ENCODE measurements at places on chromosomes 6 and 20.

- DNase-seq = no peak
Observed at GRCh38 chr6:25181923-25182322, 97.3 kb upstream of the CARMIL1 start.

GRCh38 chr6:9494864-9495263 is 920.0 kb downstream of the TFAP2A start:
- no peak for DNase-seq

- no peak for DNase-seq
Observed at GRCh38 chr6:132456700-132457143, 55.4 kb upstream of the MOXD1 start.

GRCh38 chr6:69044534-69044933 is 409.5 kb downstream of the ADGRB3 start:
- no peak for DNase-seq

DNA sequence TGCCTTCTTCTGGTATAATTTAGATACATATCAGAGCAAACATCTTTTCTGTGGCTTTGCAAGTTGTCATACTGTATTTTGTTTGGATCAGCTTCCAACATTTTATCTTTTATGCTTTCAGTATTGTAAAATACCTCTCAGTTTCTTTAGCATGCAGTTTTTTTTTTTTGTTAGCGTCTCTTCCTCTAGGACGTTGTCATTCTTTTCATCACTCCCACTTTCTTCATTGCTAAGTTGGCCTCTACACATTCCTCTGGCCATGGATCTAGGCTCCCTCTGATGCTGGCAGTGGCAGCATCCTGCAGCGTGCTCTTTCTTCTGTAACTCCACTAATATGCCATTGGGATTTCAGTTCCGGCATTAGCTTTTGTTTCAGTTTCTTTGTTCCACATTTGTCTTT is 21.7 kb downstream of the RPRD1B start:
- DNase-seq = no peak

DNA sequence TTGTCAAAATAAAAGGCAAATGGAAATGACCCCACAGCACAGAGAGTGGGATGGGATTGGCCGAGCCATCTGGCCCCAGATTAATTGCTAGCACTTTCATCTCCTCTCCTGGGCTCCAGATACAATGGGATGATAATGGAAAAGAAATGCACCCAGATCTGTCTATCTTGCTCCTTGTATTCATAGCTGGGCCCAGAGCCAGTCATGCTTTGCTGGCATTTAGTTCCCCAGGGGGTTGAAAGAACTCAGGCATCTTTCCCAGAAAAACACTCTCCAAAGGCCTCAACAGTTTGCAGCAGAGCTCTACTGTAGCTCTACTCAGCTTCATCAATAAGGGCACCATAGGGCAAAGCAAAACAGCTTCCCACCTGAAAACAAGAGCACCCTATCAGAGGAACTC is 116.0 kb upstream of the FOXA2 start:
- DNase-seq = no peak

DNA sequence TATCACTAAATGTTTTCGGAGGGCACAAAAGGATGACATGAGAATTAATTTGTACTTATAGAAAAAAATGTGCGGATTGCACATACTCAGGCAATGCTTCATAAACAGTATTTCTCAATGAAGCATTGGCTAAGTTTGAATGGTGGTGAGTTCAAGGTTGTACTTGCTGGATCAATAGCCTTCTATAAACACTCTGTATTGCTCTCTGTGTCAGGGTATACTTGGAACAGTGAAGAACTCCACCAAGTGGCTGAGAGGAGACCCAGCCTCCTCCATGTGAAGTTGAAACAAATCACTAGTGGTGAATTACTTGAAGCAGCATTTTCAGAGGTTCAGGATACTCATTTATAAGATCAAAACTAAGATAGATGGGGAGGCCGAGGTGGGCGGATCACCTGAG is 360.6 kb downstream of the RIMS1 start:
- DNase-seq = no peak

DNA sequence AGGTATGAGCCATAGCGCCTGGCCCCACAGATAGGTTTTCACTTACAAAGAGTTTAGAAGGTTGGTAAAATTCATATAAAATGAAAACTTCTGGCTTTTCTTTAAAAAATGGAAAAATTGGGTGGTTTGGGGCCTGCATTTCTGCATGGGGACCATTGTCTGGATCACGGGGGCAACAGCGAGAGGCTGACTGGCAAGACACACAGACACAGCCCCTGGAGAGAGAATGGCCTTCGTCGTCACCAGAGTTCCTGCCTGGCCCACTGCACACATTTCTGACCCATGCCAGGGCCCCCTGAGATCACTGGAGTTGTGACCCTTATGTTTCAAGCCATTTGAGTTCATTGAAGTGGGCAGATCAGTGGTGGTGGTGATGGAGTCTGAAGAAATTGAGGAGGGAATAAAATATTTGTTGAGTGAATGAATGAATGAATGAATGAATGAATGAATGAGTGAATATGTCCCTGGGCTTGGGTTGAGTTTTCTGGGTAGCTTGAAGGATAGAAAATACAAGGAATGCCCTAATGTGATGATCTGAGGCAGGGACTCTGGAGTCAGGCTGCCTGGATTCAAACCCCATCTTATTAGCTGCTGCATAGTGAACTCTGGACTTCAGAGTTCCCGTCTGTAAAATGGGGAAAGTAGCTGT is 173.8 kb downstream of the ZFP64 start:
- DNase-seq = no peak

DNA sequence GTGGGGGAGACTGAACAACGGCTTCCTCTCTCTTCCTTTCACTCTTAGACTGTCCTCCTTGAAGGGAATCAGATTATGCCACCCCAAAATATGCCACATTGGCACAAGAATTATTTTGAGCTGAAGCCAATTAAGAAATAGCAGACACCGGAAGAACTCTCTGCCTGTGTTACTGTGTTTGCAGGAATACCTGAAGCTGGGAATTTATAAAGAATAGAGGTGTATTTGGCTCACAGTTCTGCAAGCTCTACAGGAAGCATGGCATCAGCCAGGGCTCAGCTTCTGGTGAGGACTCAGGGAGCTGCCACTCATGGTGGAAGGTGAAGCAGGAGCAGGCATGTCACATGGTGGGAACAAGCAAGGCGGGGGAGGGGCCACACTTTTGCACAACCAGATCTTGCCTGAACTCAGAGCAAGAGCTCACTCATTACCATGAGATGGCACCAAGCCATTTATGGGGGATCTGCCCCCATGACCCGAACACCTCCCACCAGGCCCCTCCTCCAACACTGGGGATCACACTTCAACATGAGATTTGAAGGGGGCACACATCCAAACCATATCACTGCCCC is 46.0 kb downstream of the PCNA start:
- no peak for DNase-seq

- DNase-seq = no peak
Observed at GRCh38 chr6:31299511-31299910, 27.6 kb upstream of the HLA-C start.

GRCh38 chr6:161290751-161291150 is 16.9 kb upstream of the AGPAT4 start:
- DNase-seq = no peak

- no peak for DNase-seq
Observed at GRCh38 chr20:16313917-16314316, 259.3 kb downstream of the KIF16B start.

DNA sequence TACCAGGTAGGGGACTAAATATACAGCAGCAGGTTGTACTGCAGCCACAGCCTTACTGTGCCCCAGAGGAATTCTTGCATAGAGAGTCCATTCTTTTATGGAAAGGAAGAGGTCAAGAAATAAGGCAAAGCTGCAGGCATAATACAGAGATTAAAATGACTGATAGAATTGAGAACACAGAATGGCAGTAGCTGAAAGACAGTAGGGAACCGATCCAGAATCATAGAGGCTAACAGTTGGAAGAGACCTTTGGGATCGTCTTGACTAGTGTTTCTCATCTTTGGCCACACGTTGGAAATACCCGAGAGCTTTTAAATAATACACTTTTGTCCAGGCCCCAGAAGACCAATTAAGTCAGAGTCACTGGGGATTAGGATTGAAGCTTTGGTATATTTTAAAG is 492.6 kb upstream of the SOX4 start:
- no peak for DNase-seq

DNA sequence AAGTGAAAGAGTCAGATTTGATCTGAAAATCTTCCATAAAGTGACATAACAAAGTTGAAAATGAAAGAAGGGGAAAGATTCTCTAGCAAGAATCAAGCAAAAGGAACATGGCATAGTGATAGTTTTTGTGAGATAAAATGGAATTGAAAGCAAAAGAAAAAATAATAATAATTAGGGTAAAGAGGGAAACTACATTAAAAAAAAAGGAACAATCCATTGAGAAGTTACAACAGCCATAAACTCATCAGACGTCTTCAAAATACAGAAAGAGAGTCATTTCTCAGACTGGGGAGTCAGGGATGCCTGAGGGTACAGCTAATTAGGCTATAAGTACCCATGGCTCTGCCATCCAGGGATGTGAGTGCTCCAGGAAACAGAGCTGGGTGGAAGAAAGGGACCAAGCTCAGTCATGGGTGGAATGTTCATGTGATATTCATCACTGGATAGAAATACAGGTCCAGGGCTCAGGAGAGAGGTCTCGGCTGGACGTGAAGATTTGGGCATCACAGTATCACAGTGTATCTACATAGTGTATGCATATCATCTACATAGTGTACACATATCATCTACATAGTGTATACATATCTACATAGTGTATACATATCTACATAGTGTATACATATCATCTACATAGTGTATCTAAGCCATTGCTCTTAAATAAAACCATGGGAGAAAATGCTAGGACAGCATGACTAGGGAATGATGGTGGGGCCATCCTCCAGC is 29.4 kb downstream of the DUSP22 start:
- no peak for DNase-seq

DNA sequence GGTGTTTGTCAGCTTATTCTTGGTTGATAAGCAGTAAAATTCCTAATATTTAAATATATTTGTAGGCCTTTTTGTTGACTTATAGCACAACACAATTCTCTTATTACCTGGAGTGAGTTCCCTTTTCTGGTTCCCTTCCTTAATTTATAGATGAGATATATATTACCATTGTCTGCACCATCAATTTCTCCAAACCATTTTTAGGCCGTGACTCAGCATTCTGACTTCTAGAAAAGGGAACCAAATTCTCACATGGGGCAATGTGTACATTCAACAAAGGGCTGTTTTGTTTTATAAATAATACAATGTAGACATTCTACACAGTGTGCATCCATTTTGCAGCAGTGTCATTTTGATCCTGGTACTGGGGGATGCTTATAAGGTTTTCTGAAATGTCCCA is 52.8 kb downstream of the NCOA7 start:
- no peak for DNase-seq

GRCh38 chr6:84774157-84774984 is 10.0 kb upstream of the TBX18 start:
- no peak for DNase-seq

DNA sequence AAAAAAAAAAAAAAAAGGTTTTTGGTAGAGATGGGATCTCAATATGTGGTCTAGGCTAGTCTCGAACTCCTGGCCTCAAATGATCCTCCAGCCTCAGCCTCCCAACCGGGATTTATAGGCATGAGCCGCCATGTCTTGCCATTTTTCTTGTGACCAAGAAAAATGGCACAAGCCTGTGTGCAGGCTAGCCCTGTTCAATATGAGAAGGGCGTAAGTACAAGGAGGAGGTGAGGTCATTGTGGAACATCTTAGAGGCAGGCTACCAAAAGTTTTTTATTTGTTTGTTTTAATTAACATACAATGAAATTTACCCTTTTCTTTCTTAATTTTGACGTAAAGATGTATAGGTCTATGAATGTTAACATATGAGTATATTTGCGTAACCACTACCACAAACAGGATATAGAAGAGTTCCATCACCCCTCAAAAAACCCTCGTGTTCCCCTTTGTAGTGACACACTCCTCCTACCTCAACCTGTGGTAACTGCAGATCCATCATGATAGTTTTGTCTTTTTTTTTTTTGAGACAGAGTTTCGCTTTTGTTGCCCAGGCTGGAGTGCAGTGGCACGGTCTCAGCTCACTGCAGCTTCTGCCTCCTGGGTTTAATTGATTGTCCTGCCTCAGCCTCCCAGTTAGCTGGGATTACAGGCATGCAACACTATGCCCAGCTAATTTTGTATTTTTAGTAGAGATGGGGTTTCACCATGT is 28.3 kb upstream of the KIF3B start:
- DNase-seq = peak; percentile 57

DNA sequence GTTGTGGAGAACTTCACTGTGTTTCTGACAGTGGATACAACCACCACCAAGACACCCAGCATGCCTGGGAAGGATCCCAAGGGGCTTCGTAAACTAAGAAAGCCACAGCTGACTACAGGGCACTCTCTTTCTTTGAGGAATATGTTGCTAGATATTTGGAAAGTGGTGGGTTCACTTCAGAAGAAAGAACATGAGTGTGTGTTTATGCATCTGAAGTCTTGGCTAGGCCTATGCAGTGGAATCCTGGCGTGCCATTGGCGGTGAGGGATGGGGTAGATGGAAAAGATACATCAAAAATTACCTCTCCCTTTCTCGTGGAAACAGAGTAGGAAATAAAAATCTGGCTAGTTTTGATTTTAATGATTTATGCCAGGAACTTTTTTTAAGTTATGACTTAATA is 187.7 kb downstream of the PDE7B start:
- no peak for DNase-seq

DNA sequence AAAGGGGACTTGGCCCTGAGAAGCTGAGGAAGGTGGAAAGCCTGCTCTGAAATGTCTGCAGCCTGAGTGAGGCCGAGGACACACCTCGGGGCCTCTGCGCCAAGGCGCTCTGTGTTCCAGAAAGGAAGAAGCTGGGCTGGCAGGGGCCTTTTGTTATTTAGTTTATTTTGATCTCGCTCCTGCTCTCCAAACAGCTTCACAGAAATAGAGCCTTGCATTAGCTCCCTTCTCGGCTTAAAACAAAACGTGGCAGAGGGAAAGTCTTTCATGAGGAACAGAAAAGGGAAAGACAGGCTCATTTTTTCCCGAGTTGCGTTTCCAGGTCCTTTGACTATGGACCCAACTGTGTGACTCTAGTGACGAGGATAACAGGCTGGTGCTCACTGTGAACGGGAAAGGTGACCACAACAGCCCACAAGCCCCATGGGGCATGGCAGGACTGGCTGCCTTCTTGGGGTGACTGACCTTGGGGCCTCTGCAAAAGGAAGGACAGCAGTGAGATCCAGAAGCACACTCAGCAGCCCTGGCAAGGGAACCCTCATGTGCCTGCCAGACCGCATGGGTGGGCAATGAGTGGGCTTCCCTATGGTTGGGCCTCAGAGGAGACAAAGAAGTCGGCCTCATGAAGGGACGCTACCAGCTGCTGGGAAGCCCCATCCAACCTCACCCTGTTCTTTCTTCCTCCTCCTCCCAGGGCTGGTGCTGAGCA is 18.7 kb downstream of the LEMD2 start:
- no peak for DNase-seq

GRCh38 chr6:73145690-73146089 is 79.6 kb downstream of the KHDC1L start:
- DNase-seq = no peak

- DNase-seq = peak; percentile 52
Observed at GRCh38 chr6:14711056-14711703, 534.7 kb upstream of the JARID2 start.

- no peak for DNase-seq
Observed at GRCh38 chr20:59018817-59019216, 412 bp upstream of the TUBB1 start.

- no peak for DNase-seq
Observed at GRCh38 chr20:54199283-54199682, 8.6 kb upstream of the PFDN4 start.

GRCh38 chr20:36925234-36925633 is 26.3 kb downstream of the SAMHD1 start:
- no peak for DNase-seq
